ENCODE measurements at places on chromosomes 5 and 9.

GRCh38 chr5:21654-22233 is 70.2 kb upstream of the PLEKHG4B start:
- DNase-seq: no peak

- no peak for DNase-seq
These were observed 261.7 kb downstream of the MAT2B start for GRCh38 chr5:163766936-163767670.

DNA sequence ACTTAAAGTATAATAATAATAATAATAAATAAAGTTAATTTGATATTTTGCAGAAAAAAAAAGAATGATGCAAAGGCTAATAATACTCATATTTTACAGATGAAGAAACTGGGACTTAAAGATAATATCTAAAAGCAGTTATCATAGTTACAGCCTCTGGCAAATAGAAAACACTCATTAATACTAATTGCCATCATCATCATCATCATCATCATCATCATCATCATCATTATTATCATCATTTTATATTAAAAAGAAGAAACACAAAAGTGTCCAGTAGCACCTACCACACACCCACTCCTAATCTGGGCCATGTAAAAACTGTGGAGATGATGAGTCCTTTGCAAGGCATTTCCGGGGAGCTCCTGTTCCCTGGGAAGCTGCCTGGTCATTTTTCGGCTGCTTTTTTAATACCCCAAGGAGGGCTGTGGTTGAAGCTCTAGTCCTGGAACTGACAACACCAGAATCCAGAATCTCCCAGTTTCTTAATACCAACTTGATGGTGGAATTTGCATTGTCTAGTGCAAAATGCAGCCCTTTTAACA is 70.8 kb downstream of the HTR4 start:
- no peak for DNase-seq

GRCh38 chr5:14745188-14745563 is 80.7 kb downstream of the OTULIN start:
- DNase-seq: no peak

DNA sequence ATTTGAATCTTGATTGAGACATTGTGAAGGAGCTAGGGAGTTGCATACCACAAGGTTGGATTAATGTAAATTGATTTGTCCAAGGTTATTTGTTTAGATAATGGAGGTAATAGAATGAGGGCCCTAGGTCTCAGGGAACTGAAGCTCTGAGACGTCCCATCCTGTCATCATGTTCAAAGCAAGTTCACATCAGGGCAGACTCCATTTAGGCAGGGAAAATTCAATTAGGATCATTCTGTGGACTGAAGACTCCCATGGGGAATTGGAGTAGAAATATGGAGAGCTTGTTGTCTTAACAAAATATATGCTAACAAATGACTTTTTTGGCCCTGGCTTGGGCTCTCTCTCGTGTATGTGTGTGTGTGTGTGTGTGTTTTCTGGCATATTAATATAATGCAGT is 722.0 kb upstream of the ADAMTS16 start:
- no peak for DNase-seq

All from stimulated activated CD4-positive, alpha-beta T cell treated with anti-CD3 and anti-CD28 coated beads, Interleukin-12 subunit alpha, Interleukin-12 subunit beta, amount 100 ng/mL, for 4 hours (primary cell).